Activated naive CD4-positive, alpha-beta T cell treated with anti-CD3 and anti-CD28 coated beads for 36 hours (primary cell): ENCODE measurements at places on chromosomes 4 and X.

GRCh38 chrX:69143530-69143929 is 21.7 kb downstream of the PJA1 start:
- DNase-seq: no peak

GRCh38 chr4:119028296-119028695 is 107.3 kb upstream of the MYOZ2 start:
- DNase-seq: no peak

DNA sequence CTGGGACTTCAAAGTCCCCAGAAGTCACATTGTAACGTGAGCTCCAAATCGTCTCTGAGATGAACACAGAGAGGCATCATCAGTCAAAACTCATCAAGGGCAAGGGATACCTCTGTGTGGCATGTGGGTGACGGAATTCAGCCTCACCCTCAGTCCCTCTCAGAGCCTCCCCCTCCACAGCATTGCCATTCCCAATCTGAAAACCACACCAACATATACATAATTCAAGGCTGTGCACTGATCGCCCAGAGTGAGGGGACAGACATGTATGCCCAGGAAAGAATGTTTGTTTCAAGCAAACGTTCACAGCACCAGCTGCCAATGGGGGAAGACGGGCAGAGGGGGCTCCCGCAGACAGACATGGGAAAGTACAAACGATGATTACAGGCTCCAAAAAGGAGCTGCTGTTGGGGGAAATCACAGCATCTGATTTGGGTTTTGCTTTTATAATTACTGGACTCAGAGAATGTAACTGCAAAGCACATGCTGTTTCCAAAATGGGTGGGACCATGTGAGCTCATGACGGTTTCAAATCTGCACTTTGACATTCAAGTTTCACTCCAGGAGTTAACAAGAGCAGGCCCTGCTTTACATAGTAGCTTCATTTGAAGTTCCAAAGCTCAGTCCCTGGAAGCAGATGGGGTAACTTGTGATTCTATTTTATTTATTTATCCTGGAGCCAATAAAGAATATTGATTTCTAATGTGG is 88.3 kb downstream of the CLCN4 start:
- DNase-seq: no peak

GRCh38 chrX:153592091-153592833 is 6.7 kb downstream of the CCNQ start:
- no peak for DNase-seq

- DNase-seq: no peak
Observed at GRCh38 chrX:37746951-37747350, 32.9 kb upstream of the CYBB start.

GRCh38 chrX:87402256-87402655 is 115.3 kb upstream of the KLHL4 start:
- DNase-seq: no peak

DNA sequence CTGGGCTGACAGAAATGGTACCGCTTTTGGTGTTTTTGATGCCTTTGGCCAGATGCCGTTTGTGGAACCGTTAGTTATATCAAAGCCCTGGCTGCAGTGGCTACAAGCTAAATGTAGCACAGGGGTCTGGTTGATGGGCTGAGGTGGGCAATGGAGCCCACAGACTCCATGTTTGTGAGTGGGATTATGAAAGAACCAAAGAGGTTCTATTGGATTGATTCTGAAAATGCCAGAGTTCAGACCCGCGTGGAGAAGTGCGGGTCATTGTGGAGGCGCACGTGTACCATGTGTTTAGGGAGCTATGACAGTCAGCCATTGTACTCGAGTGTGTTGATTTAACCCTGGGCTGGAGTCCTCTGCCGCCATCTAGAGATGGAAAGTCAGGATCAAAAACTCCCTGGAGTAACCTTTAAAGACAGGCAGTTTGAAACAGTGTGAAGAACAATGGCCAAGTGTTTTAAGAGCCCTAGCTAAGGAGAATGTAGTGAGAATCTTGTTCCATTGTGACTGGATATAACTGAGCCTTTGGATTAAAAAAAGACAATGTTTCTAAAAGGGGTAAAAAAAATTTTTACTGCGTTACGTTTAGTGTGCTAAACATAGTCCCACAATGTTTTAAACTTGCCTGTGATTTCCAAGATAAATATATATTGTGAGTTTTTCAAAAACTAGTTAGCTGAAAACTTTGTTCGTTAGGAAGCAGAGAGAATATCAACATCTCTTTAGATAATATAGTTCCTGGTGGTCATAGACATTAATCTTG is 12.7 kb downstream of the ART3 start:
- peak; percentile 50 for DNase-seq

DNA sequence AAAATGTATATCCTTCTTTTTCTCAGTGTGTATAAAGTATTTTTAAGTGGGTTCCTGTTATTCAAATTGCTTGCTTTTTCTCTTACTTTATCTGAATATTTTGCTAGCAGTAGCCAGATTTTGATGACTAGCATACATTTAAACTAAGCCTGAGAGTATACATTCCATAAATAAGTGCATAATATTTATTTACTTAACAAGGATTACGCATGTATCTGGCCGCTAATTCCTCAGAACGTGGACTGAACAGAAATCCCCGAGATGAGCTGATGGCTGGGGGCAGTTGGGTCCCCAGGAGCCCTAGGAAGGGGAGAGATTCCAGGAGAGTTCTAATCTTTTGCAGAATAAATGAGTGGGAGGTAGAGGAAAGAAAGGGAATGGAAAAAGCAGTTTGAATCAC is 91.0 kb downstream of the PHOX2B start:
- no peak for DNase-seq
